NCI-H1930 (cell line): ENCODE measurements at places on chromosomes 16 and 17.

DNA sequence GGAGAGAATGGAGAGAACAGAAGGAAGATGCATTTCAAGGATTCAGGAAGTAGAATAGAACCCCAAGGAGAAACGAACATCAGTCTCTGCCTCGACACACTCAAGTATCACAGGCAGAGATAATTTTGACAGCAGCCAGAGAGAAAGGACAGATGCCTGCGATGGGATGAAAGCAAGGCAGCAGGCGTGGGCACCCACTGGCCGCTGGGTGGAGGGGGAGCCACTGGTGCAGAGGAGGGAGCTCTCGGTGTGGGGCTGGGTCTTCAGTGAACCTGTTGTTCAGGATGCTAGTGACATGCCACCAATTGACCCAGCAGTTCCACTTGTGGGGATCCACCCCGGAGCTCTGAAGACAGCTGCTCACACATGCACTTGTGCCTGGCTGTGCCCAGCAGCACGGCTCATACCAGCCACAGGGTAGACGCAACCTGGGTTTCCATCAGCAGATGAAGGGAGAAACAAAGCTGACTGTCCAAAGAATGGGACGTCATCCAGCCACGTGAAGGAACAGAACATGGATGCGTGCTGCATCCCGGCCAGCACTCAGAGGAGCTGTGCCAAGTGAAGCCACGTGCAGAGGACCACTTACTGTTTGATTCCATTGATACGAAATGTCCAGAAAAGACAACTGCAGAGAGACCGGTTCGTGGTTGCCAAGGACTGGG lies 127.0 kb downstream of the BANP start:
- DNase-seq = no peak

GRCh38 chr17:67092291-67092690 lies 47.9 kb downstream of the CACNG1 start:
- DNase-seq = no peak

DNA sequence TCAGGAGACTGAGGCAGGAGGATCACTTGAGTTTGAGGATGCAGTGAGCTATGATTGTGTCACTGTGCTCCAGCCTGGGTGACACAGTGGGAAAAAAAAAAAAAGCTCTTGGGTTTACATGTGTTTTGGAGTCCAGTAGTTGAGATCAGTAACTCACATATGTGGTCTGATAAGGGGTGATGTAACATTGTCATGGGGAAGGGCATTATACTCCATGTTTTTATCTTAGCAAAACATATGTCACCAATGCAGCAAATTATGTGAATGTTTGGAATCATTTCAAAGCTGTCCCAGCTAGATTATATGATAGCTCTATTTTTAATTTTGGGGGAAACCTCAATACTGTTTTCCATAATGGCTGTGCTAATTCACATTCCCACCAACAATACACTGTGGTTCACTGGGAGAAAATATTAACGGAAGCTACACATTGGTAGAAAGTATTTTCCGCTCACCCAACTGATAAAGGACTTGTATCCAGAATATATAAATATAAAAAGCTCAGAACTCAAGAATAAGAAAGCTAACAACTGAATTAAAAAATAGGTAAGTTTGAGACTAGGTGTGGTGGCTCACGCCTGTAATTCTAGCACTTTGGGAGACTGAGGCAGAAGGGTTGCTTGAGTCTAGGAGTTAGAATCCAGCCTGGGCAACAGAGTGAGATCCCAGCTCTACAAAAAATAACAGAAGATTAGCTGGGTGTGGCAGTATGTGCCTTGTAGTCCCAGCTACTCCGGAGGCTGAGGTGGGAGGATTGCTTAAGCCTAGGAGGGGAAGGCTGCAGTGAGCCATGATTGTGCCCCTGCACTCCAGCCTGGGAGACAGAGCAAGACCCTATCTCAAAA lies 224.1 kb upstream of the TBX2 start:
- DNase-seq = no peak

GRCh38 chr16:965036-965395 lies 5.8 kb downstream of the LMF1 start:
- DNase-seq = no peak

DNA sequence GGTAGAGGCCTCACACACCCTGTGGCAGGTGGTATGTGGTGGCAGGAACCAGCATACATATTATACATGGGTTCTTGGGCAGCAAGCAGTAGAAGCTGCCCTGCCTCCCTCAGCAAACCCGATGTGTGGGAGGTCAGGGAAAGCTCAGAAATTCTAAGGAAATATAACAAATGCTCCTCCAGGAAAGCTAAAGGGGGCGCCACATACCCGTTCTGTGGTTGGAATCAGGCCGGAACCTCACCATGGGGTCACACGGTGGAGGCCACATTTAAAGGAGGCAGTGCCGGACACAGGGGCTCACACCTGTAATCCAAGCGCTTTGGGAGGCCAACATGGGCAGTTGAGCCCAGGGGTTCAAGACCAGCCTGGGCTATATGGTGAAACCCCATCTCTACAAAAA lies 12.4 kb upstream of the KATNB1 start:
- DNase-seq = no peak
